ENCODE measurements at places on chromosomes 2 and 18. TPM values are rescaled to one million over a fixed set of nuclear protein-coding genes. Genes with fewer than 3 reads are reported as not detected.

AOX1 gene
- 1,286 TPM for total RNA-seq

LRP1B gene
- total RNA-seq, result 1.7 TPM

CCL20 gene
- total RNA-seq, result 0.88 TPM

NCKAP5 gene
- total RNA-seq, result 11.7 TPM

POTEI gene
- not detected for total RNA-seq

LINC00305 gene
- total RNA-seq, result not detected

HOXD8 gene
- not detected for total RNA-seq

DNA sequence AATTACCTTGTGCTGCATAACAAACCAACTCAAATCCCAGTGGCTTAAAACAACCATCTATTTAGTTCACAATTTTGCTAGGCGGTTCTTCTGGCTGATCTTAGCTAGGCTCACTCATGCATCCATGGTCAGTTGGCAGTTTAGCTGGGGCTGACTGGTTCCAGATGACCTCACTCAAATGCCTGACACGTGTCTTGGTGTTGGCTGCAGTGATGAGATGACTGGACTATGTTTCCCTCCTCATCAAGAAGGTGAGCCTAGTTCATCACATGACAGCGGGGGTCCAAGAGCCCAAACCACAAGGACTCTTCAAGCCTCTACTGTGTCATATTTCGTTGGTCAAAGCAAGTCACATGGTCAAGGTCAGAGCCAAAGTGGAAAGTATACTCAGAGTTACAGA lies 42.7 kb upstream of the ACTR3 start:
- no peak for DNase-seq

GRCh38 chr18:79664525-79665125 lies 15.0 kb upstream of the CTDP1 start:
- no peak for DNase-seq

DNA sequence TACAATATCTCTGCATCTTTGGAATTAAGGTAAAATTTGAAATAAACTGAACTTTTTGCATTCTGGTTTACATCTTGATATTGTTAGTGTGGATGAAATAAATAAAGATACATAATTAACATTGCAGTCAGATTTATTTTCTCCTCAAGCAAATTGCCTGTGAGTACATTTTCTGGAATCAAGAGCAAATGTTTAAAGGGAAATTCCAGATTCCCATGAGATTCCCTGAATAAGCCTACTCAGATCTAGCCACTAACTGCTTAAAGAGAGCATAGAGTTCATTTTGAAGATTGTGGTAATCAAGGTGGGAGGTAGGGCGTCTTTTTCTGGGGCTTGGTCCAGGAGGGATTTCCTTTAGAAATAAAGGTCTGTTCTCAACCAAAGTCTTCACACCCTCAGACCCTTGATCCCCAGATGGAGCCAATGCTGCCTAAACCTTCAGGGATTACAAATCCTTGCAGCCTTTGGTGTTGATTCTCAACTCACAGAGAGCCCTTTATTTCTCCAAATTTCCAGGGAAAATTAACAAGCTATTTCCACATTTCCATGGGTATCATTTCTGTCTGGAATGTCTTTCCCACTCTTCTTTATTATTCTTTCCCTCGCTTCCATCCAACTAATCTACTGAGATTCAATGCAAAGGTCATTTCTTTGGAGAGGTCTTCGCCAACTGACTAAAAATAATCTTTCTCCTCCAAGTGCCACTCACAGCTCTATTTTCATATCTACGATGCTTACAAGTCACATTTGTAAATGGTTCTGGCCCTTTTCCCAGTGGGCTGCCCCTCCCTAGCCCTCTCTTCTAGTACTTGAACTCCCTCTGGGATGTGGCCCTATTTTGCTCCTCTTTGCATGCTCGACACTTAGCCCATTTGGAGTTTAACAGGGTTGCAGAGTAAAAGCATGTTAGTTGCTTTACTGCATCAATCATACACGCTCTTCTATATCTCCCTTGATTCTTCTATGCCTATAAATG lies 79.8 kb upstream of the SPATS2L start:
- no peak for DNase-seq

- DNase-seq, result no peak
Measured at GRCh38 chr18:79460481-79461300, 65.0 kb downstream of the NFATC1 start.

GRCh38 chr2:86225581-86225980 lies 26.3 kb downstream of the MRPL35 start:
- no peak for DNase-seq

DNA sequence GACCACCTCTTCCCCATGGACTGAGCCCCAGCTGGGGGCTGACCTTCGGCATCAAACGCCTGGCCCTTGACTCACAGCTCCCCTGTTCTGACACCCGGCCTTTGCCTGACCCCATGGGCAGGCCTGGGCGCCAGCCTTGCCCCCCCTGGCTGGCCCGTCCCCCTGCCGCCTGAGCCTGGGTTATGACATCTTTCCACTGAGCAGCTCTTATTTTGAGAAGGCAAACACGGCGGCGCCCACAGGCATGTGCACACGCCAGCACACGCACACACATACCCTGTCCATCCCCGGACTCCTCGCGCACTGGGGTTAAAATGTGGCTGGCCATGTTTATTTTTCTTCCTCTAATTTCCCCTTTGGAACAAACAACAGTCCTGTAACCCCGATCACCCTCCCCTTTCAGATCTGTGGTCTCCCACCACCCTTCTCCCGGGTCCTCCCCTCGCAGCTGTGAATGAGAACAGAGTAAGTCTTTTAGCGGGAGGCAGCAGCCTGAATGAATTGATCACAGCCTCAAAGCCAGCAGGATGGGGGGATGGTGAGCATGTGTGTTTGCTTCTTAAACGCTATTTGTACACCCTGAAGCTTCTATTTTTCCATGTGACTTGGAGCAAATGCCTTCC lies 11.8 kb upstream of the ATOH8 start:
- peak; percentile 85 for DNase-seq

- no peak for DNase-seq
Measured at GRCh38 chr2:158923641-158924040, 44.8 kb upstream of the TANC1 start.

- peak; percentile 14 for DNase-seq
Measured at GRCh38 chr2:26670171-26670570, 22.4 kb upstream of the KCNK3 start.

GRCh38 chr18:66510357-66511045 lies 93.4 kb downstream of the CDH19 start:
- DNase-seq, result no peak

DNA sequence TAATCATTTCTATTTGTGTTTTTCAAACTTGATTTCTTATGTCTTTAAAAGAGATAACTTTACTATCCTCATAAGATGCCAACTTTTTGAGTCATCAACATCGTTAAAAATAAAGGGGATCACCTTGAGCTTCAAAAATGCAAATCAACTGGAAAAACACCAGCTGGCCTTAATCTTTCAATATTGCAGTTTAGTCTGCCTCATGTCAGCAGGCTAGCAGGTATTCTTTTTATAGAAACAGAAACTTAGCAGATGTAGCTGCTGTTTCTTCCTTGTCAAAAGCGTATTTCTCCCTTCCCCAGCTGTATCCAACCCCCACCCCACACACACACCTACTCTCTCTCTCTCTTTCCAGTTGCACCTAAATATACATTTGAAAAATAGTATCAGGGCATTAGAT lies 154.1 kb upstream of the ZNF804A start:
- no peak for DNase-seq

DNA sequence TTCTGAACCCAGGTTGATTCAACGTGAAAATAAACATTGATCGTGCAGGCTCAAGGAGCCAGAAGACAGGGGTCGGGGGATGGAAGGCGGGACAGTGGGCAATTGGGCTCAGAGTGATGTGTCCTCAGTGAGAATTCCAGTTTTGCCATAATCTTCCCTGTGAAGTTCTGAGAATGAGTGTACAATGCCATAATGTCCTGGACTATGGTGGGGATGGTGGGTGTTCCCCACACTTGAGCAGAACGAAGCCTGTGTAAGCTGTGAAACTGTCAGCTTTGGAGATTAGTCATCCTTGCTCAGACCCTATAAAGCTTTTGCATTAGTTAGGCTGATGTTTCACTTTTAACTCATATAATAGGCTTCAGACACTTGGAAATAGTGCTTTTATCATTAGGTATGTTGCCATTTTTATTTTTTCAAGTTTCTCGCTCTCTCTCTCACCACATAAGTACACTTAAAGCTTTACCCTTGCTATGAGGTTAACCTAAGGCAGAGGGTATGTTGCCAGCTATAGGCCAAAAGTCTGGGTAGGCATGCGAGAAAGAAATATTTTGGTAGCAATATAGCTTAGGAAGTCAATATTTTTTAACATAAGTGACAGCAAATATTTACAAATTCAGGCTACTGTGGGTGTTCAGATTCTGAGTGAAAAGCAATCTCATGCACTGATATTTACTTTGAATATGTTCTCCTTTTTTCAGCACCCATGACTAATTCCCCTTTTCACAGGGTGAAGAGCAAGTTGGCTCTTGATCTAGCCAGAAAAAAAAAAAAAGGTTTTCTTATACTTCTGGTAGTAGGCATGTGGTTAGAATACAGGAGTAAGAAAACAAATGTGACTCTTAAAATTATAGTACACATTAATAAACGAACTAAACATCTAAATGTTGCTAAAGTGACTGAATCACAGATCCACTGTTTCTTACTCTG lies 47.2 kb downstream of the CDC42EP3 start:
- DNase-seq, result no peak

DNA sequence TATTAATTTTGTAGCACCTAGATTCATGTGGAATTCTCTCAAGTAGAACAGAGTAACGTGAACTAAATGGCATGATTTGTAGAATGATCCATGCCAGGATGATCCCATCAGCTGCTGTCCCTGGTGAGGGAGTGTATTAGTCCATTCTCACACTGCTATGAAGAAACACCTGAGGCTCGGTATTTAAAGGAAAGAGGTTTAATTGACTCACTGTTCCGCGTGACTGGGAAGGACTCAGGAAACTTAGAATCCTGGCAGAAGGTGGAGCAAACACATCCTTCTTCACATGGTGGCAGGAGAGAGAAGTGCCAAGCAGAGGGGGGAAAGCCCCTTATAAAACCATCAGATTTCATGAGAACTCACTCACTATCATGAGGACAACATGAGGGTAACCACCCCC lies 312.6 kb downstream of the PTPRM start:
- DNase-seq, result no peak

All from right lobe of liver (tissue), 6 donors.